Activated T-helper 2 cell treated with anti-CD3 and anti-CD28 coated beads, Interferon-gamma antibody, Interleukin-2, Interleukin-4, amounts not matched to agents 10 μg/mL and 5 μg/mL and 100 μg/mL, durations not matched to agents 14 hours and 24 hours and 36 hours (primary cell): ENCODE measurements at places on chromosomes 11 and 22.

DNA sequence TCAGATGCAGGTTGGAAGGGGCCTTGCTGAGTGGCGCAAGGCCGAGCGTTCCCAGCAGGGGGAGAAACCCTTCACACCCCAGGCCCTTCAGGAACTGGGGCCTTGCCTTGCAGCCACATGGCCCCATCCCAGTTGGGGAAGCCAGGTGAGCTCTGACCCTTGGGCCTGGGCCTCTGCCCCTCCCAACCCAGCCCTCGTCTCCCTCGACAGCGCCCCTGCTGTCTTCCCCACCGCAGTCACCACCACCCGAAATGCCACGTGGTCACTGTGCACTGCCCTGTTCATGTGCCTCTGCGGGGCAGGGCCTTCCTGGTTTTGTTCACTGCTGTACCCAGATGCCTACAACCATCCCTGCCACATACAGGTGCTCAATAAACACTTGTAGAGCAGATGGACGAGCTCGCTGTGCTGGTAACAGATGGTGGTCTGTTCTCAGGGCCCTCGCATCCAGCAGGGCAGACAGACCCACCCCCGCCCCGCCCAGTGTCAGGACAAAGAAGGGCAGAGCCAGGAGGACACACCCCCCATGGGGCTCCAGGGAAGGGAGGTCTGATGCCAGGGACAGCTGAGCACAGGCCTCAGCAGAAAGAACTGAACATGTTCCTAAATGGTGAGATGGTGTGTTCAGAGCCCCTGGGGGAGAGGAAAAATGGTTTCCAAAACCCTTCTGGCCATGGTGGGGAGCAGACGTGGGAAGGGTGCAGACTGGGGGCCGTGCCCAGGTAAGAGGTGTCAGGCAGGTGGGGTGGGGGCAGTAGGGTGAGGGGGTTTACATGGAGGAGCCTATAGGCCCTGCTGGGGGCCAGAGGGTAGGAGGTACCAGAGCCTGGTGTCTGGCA is 3.7 kb downstream of the POLR2L start:
- H3K4me3 ChIP-seq: no peak overlapping the region
- H3K27ac ChIP-seq: no peak overlapping the region
- DNase-seq: no peak
- peaks cover 15% of the 10 kb centered on the region for H3K4me1 ChIP-seq
- no peaks in the 10 kb centered on the region for H3K27me3 ChIP-seq
- peaks cover 25% of the 10 kb centered on the region for H3K36me3 ChIP-seq

- no peaks in the 10 kb centered on the region for H3K36me3 ChIP-seq
- peaks cover 15% of the 10 kb centered on the region for H3K4me1 ChIP-seq
- no peak for DNase-seq
- no peak overlapping the region for H3K4me3 ChIP-seq
- H3K27me3 ChIP-seq: no peaks in the 10 kb centered on the region
Observed at GRCh38 chr11:46315783-46316563, 31.3 kb upstream of the DGKZ start.

GRCh38 chr22:29224121-29224858 is 18.6 kb downstream of the EMID1 start:
- no peaks in the 10 kb centered on the region for H3K27me3 ChIP-seq
- H3K4me1 ChIP-seq: no peaks in the 10 kb centered on the region
- no peak for DNase-seq
- no peak overlapping the region for H3K27ac ChIP-seq
- no peak overlapping the region for H3K4me3 ChIP-seq

- H3K27me3 ChIP-seq: peaks cover 19% of the 10 kb centered on the region
- no peaks in the 10 kb centered on the region for H3K4me1 ChIP-seq
- H3K4me3 ChIP-seq: no peak overlapping the region
- H3K27ac ChIP-seq: no peak overlapping the region
- H3K36me3 ChIP-seq: no peaks in the 10 kb centered on the region
Observed at GRCh38 chr22:21038405-21038804, 6.0 kb upstream of the SLC7A4 start.

GRCh38 chr22:45515676-45516075 is 13.0 kb downstream of the FBLN1 start:
- DNase-seq: no peak
- H3K36me3 ChIP-seq: no peaks in the 10 kb centered on the region
- no peak overlapping the region for H3K4me3 ChIP-seq
- H3K27ac ChIP-seq: no peak overlapping the region

DNA sequence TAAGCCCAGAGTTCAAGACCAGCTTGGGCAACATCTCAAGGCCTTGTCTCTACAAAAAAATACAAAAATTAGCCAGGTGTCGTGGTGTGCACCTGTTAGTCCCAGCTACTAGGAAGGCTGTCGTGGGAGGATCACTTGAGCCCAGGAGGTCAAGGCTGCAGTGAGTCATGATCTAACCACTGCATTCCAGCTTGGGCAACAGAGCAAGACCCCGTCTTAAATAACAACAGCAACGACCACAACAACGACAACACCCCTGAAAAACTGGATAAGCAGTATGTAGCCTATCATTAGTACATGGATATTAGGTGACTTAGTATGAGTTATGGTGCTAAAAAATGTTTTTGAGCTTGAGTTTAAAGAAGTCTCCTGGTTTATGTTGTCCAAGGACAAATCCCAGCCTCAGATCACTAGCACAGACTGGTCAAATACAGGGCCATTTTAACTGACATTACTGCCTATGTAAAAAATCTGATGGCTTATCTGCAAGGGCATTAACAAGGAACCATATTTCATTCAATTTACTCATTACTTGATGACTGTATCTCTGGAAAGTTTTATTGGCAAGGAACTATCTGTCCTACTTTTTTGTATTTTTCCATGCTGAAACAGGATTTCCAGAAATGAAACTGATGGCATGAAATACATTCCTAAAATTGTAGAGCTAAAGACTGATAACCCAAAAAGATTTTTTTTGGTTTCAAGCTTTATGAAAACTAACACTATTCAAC is 23.4 kb downstream of the C2CD3 start:
- H3K4me1 ChIP-seq: peaks cover 7% of the 10 kb centered on the region
- no peak overlapping the region for H3K4me3 ChIP-seq
- DNase-seq: no peak
- H3K27ac ChIP-seq: no peak overlapping the region
- H3K36me3 ChIP-seq: peaks cover 10% of the 10 kb centered on the region
